ENCODE measurements at places on chromosomes 13 and 19. TPM values are rescaled to one million over a fixed set of nuclear protein-coding genes. Genes with fewer than 3 reads are reported as not detected.

GRCh38 chr13:111093136-111093535 lies 22.0 kb upstream of the ARHGEF7 start:
- H3K27ac ChIP-seq, result no peak overlapping the region
- no peaks in the 10 kb centered on the region for H3K4me1 ChIP-seq
- H3K4me3 ChIP-seq, result no peak overlapping the region
- no peaks in the 10 kb centered on the region for H3K36me3 ChIP-seq
- DNase-seq, result no peak

DNA sequence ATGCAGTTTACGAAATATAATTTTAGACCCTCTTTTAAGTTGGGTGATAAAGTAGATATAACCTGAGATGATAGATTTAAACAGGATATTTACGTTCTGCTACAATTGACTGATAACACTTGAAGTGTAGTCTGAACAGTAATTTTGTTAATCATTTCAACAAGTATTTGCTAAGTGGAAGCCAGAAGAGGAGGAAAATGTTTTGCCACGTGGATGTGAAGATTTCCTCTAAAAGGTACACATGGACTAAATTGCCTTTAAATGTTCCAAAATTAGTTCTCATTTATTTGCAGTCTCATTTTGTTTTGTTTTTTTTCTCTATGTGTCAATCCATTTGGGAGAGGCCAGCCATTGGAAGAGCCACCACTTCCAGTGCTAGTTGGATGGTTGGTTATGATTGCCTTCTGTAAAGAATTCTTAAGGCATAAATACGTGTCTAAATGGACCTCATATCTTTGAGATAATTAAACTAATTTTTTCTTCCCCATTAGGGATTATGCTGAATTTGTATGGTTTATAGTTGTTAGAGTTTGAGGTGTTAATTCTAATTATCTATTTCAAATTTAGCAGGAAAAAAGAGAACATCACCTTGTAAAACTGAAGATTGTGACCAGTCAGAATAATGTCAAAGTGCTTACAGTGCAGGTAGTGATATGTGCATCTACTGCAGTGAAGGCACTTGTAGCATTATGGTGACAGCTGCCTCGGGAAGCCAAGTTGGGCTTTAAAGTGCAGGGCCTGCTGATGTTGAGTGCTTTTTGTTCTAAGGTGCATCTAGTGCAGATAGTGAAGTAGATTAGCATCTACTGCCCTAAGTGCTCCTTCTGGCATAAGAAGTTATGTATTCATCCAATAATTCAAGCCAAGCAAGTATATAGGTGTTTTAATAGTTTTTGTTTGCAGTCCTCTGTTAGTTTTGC lies 2.8 kb downstream of the MIR17HG start:
- H3K4me3 ChIP-seq, result no peak overlapping the region
- DNase-seq, result no peak
- H3K4me1 ChIP-seq, result peaks cover 39% of the 10 kb centered on the region
- H3K27me3 ChIP-seq, result no peaks in the 10 kb centered on the region

DNA sequence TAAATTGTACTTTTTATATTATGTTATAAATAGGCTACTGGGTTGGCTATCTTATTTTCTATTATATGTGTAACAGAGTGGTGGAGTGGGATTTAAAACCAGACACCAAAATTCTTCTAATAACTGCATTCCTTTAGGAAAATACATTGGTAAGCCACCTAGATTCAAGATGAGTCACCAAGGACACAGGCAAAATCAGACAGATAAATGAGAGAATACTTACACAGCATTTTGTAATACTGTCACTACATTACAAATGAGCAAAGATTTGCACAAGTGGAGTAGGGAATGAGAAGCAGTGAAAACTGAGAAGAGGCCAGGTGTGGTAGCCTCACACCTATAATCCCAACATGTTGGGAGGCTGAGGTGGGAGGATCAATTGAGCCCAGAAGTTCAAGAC lies 6.2 kb upstream of the SPART start:
- no peak overlapping the region for H3K27ac ChIP-seq
- DNase-seq, result no peak
- H3K27me3 ChIP-seq, result no peaks in the 10 kb centered on the region
- H3K4me3 ChIP-seq, result no peak overlapping the region

- DNase-seq, result no peak
- no peaks in the 10 kb centered on the region for H3K4me1 ChIP-seq
- H3K36me3 ChIP-seq, result no peaks in the 10 kb centered on the region
- H3K27me3 ChIP-seq, result no peaks in the 10 kb centered on the region
These were observed 35.6 kb upstream of the TPTE2 start for GRCh38 chr13:19596960-19597361.

Gene RYR1
- 0.02 TPM for polyA plus RNA-seq

DNA sequence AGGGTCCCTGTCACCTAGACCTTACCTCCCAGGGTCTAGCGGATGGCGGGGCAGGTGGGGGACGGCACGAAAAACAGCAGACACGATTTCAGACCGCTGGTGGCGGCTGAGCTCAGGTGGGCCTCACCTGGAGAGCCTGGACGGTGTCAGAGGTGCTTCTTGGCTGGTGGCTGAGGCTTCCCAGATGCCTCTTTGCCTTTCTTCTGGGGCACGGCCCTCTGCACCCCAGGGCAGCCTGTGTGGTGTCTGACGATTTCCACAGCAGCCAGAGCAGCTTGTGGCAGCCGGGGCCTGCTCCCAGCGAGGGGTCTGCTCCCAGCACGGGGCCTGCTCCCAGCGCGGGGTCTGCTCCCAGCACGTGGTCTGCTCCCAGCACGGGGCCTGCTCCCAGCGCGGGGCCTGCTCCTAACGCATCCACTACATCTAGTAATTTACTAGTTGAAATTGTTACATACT lies 66.7 kb downstream of the ATP11A start:
- no peaks in the 10 kb centered on the region for H3K36me3 ChIP-seq
- no peak overlapping the region for H3K27ac ChIP-seq
- H3K27me3 ChIP-seq, result no peaks in the 10 kb centered on the region
- H3K4me3 ChIP-seq, result no peak overlapping the region

Gene F10
- polyA plus RNA-seq, result not detected

DNA sequence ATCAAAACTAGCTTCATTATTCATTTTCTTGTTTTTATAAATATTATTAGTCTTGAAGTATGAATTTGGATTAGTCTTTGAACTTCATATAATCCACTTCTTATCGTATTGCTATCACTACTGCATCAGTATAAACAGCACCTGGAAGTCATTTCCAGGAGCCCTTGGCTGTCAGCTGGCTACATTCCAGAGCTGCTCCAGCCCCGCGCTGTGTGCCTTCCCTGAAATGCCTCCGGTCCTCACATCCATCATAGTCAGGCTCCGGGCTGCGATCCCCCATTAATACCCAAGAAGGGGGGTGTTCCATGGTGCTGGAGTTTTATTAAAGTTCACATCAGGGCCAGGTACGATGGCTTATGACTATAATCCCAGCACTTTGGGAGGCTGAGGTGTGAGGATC lies 124.3 kb upstream of the GJB6 start:
- H3K4me1 ChIP-seq, result no peaks in the 10 kb centered on the region
- H3K27ac ChIP-seq, result no peak overlapping the region
- H3K36me3 ChIP-seq, result no peaks in the 10 kb centered on the region
- no peak overlapping the region for H3K4me3 ChIP-seq
- no peaks in the 10 kb centered on the region for H3K27me3 ChIP-seq

- no peak for DNase-seq
- H3K36me3 ChIP-seq, result no peaks in the 10 kb centered on the region
- H3K27me3 ChIP-seq, result no peaks in the 10 kb centered on the region
- H3K4me3 ChIP-seq, result no peak overlapping the region
- H3K4me1 ChIP-seq, result no peaks in the 10 kb centered on the region
These were observed 201.3 kb downstream of the SLITRK6 start for GRCh38 chr13:85597790-85598500.

- H3K27ac ChIP-seq, result no peak overlapping the region
- peaks cover 25% of the 10 kb centered on the region for H3K4me1 ChIP-seq
- no peak overlapping the region for H3K4me3 ChIP-seq
- no peaks in the 10 kb centered on the region for H3K27me3 ChIP-seq
These were observed 6.2 kb downstream of the MRPL4 start for GRCh38 chr19:10258080-10258710.

- no peak for DNase-seq
- H3K36me3 ChIP-seq, result no peaks in the 10 kb centered on the region
- no peaks in the 10 kb centered on the region for H3K27me3 ChIP-seq
- H3K4me3 ChIP-seq, result no peak overlapping the region
These were observed 15.8 kb upstream of the LATS2 start for GRCh38 chr13:21077076-21077787.

Gene PPAN
- polyA plus RNA-seq, result 51.1 TPM

Gene ZNF442
- polyA plus RNA-seq, result 0.75 TPM

- no peak overlapping the region for H3K27ac ChIP-seq
- no peaks in the 10 kb centered on the region for H3K4me1 ChIP-seq
- H3K36me3 ChIP-seq, result no peaks in the 10 kb centered on the region
- H3K4me3 ChIP-seq, result no peak overlapping the region
- no peaks in the 10 kb centered on the region for H3K27me3 ChIP-seq
- no peak for DNase-seq
These were observed 169.9 kb downstream of the USP12 start for GRCh38 chr13:27001705-27002104.

DNA sequence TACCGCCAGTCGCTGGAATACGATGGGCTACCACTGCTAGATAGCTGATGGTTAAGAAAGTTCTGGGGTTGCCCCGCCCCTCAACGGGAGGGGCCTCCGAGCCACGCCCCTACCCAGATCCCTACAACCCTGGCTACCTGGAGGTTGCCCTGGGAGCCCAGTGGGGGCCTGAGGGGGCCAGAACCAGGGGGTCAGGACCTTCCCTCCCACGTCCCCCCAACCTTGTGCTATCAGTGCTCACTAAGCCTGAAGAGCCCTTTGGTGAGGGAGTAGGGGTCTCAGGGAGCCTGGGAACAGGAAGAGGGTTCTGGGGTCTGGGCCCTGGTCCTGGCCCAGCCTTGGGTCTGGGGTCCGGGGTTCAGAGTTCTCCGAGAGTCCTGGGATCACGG lies 8.9 kb downstream of the OCEL1 start:
- no peaks in the 10 kb centered on the region for H3K36me3 ChIP-seq
- peak overlapping the region; percentile 69 for H3K4me3 ChIP-seq
- H3K27ac ChIP-seq, result peak overlapping the region; percentile 40
- H3K27me3 ChIP-seq, result no peaks in the 10 kb centered on the region

DNA sequence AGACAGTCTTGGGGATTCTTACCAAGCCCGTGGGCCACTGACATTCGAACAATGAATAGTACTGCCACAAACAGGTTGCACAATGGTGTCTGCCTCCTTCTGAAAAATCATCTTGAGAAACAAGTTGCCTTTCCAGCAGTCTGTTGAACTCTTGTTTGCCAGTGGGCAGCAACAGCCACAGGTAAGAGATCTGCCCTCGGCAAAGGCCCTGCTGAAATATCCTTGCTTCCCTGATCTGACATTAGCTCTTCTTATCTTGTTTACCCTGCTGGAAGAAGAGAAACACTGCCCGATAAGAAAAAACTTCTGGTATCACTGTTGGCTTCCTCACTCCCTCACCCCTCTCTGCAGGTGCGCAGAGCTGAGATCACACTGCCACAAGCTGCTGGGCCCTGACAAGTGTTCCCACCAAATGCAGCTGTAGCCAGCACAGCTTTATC lies 2.0 kb downstream of the DOCK9 start:
- DNase-seq, result no peak
- no peaks in the 10 kb centered on the region for H3K36me3 ChIP-seq
- H3K4me3 ChIP-seq, result no peak overlapping the region
- peaks cover 43% of the 10 kb centered on the region for H3K4me1 ChIP-seq
- no peak overlapping the region for H3K27ac ChIP-seq
- H3K27me3 ChIP-seq, result no peaks in the 10 kb centered on the region

Gene CAPN12
- polyA plus RNA-seq, result 3.9 TPM

DNA sequence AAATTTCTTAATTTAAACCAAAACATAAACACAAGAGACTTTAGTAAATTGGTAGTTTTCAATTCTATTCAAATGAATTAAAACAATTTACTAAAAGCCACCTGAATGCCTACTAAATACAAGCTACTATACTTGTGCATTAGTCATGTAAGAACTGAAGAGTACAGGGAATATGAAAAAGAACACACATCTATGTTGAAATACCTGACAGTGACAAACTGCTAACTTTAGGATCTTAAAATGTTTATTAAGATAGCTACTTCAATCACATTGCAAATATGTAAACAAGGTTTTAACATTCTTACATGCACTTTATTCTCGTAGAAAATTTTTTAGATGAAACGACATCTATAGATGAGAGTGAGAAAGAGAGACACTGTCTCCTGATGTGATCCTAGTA lies 4.1 kb downstream of the SPRYD7 start:
- no peak for DNase-seq
- H3K4me3 ChIP-seq, result no peak overlapping the region
- no peaks in the 10 kb centered on the region for H3K27me3 ChIP-seq
- peaks cover 12% of the 10 kb centered on the region for H3K4me1 ChIP-seq

Gene MISP
- not detected for polyA plus RNA-seq
